ENCODE measurements at places on chromosomes 13 and 19.
A peak's percentile ranks its signal among the peaks of the same experiment; 100 is the strongest.

- DNase-seq: no peak
Measured at GRCh38 chr19:42409477-42409876, 17.7 kb downstream of the LIPE start.

DNA sequence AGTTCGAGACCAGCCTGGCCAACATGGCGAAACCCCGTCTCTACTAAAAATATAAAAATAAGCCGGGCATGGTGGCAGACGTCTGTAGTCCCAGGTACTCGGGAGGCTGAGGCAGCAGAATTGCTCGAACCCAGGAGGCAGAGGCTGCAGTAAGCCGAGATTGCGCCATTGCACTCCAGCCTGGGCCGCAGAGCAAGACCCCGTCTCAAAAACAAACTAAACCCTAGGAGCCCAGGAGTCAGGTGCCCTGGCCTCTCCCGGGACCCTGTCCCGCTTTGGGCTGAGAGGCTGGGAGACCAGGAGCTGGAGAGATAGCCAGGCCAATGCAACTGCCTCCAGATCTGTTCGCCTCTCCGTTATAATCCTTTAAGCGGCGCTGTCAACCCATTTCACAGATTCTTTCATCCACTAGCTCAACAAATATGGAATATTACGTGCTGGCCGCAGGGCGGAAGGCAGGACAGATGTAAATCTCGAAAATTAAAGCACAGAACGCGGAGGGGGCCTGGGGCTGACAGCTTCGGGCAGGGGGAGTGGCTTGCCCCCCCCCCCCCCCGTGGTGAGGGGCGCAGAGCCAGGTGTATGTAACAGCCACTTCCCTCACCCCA is 5.3 kb upstream of the MYBPC2 start:
- no peak for DNase-seq

- no peak for DNase-seq
Measured at GRCh38 chr13:55948175-55948574, 1192.5 kb upstream of the PRR20A start.

DNA sequence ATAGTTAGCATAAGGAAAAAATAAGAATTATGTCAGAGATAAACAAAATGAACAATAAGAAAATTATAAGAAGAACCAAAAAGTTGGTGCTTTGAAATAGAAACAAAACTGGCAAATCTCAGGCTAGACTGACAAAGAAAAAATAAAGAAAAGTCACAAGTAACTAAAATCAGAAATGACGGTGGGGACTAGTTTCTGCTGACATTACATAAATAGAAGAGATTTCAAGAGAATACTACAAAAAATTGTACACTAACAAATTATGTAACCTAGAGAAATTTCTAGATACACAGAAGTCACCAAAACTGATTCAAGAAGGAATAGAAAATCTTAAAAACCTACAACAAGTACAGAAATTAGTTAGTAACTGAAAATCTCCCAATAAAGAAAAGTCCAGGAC is 355.6 kb upstream of the SGCG start:
- DNase-seq: no peak

GRCh38 chr19:43759515-43759914 is 4.8 kb upstream of the SMG9 start:
- DNase-seq: peak; percentile 90

DNA sequence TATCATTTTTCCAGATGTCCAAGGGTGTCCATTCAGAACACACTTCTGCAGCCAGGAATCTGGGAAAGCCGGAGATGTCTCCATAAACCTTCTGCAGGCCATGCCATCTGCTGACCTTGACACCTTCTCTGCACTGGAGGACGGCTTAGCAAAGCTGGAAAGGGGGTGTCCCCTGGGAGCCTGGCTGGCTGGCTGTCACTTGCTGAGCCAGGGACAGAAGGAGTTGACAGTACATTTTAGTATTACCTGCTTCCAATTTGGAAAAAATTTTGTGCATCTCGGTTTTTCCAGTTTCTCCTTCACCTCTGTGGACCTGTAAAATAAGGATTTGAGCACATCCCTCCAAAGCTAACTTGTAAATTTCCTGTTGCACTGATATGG is 8.1 kb upstream of the CHST8 start:
- no peak for DNase-seq

GRCh38 chr19:49113762-49114629 is at the start of gene LIN7B:
Gene LIN7B (plus strand): TSS chr19:49114370. CDS start chr19:49114405, 35 bp downstream.
- peak; percentile 52 for DNase-seq

- peak; percentile 75 for DNase-seq
Measured at GRCh38 chr19:55173714-55174409, 6.2 kb downstream of the SYT5 start.

- DNase-seq: no peak
Measured at GRCh38 chr13:111280681-111281585, 39.5 kb upstream of the TEX29 start.

DNA sequence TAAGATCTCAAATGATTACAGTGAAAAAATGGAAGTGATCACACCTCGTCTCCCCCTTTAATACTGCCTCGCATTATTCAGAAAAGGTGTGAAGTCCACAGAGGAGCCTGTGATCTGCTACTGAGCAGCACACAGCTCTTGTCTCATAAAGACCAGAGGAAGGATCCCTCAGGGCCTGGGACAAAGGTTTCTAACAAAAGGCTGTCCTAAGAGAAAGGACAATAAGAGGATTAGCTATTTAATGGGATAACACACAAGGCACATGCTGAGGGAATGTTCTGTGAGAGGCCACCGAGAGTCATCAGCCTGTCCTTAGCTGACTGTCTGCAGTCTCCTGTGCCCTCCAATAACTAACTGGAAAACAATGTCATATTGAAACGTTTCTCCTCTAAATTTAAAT is 26.7 kb downstream of the EBPL start:
- no peak for DNase-seq
